ENCODE measurements at places on chromosomes 4 and X.

DNA sequence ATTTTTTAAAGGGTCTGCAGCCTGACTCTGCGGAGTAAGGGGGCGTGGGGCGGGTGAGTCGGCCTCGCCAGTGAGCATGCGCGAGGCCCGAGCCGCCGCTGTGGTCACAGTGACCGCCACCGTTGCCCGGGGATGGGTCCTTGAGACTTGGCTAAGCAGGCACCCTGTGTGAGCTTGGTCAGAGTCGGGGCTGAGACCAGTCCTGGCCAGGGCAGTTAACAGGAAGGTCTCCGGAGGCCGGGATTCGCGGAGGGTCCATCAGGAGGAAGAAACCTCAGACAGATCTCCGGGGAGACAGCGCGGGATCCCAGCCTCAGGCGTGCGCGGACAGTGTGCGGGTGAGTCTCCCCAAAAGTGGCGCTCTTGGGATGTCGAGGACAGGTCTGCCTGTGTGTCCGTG, 1384.4 kb upstream of the PCDH10 start:
- DNase-seq: no peak

- no peak for DNase-seq
Observed at GRCh38 chr4:21948347-21949072, at the start of gene KCNIP4. Gene KCNIP4, minus strand, starts transcription at chr4:21948772.

DNA sequence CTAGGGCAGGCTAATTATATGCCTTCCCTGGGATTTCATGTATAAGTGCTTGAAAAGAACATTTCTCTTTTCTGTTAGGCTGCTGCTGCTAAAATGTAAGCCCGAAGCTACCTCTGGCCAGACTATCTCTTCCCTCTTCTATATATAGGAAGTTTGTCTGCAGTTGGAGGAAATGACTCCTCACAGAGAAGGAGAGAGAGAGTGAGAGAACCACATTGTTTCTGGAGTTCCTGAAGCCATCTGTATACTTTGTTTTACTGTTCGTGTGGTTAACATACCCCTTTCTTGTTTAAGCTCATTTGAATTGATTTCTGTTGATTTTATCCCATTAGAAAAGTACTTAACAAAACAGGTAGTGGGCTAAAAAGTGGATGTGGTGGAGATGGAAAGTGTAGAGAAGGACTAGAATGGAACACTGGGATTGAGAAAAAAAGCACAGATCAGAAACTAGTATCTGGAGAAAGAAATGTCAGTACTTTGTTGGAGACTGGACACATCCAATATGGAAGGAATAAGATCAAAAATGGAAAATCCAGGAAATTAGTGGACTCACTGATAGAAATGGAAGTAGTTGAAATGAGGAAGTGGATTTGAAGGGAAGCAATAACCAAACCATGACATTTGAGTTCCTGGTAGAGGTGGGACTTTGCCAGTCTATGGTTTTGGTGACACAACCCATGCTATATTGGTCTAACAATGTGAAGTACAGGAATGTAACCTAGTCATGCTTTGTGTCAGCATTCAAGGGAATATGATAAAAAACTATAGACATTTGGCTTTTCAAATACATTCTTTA, 112.6 kb downstream of the TMA16 start:
- DNase-seq: no peak

- no peak for DNase-seq
Observed at GRCh38 chrX:37476571-37477170, 94.8 kb upstream of the LANCL3 start.

- no peak for DNase-seq
Observed at GRCh38 chr4:54104907-54105306, 4.9 kb downstream of the GSX2 start.

DNA sequence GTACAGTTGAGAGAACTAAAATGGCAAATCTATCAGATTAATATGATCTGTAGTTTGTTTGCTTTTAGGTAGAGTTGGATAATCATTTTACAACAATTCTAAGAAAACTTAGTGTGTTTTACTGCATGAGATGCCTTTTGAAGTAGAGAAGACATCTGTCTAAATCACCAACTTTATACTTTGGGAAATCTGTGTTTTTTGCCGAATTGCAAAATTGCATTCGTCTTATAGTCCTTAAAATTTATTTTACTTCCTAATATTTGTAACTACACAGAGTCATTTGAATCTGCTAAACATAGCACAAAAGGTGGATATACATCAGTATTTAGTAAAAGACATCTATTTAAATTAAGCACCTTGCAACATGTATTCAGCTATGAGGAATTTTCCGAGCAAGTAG, 100.0 kb downstream of the CCSER1 start:
- no peak for DNase-seq

DNA sequence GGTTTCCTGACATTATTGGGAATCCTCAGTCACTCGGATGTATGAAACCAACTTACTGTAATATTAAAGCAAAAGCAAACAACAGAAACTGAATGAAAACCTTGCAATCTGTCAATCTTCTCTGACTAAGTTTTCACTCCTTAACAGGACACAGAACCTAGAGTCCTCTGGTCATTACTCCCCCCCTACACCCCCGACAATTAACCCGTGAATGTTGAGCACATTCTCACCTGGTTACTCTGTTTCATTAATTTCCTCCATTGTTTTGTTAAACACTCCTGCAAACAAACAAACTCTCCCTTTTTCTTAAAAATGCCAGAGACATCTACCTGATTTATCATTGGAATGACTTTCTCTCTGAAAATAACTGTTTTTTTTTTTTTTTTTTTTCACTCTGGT, 469.0 kb upstream of the PRKX start:
- no peak for DNase-seq

GRCh38 chrX:150990910-150991309, 7.8 kb downstream of the HMGB3 start:
- DNase-seq: no peak

DNA sequence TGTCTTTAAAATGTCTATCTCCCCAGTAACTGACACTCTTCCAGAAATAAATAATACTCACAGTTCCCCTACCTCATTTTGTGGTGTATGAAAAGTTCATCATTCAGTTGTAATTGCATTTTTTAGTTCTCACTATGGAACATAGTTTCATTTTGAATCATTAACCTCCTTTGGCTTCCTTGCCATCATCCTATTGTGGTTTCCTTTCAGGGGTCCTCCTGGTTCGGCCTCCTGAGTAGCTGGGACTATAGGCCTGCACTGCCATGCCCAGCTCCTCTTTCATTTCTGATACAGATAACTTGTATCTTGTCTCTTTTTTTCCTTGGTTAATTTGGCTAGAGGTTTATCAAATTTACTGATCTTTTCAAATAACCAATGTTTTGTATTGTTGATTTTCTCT, 23.1 kb upstream of the BLTP1 start:
- DNase-seq: no peak

DNA sequence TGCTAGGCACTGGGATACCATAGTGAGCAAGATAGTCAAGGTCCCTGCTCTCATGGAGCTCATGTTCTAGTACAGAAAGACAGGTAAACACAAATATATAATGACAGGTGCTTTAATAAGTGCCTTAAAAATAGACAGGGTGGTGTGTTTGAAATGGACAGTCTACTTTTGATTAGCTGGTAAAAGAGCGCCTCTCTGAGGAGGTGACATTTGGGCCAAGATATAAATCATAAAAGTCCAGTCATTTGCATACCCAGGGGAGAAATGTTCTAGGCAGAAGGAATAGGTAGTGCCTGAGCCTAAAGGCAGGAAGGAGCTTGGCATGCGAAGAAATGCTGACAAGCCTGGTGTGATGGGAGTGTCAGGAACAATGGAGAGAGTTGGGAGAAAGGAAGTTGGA, 83.6 kb downstream of the DNAAF6 start:
- no peak for DNase-seq

- DNase-seq: no peak
Observed at GRCh38 chr4:18518098-18518497, 496.5 kb upstream of the LCORL start.

DNA sequence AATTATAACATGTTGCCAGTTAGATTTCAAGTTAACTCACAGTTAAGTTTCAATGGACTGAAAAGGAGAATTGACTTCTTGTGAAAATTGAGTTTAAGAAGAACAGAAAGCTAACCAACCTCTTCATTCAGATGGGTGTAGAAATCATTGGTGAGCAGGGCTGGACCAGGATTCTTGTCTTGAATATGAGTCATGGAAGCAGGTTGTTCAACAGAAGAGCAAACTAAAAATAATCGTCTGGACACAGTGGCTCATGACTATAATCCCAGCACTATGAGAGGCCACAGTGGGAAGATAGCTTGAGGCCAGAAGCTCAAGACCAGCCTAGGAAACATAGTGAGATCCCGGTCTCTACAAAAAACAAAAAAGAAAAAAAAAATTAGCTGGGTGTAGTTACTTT, 98.2 kb downstream of the ARSJ start:
- DNase-seq: no peak
